Fibroblast of upper back skin (primary cell): ENCODE measurements at places on chromosomes 3 and 15.

GRCh38 chr15:100433304-100433703, 91.5 kb upstream of the ADAMTS17 start:
- DNase-seq: no peak

DNA sequence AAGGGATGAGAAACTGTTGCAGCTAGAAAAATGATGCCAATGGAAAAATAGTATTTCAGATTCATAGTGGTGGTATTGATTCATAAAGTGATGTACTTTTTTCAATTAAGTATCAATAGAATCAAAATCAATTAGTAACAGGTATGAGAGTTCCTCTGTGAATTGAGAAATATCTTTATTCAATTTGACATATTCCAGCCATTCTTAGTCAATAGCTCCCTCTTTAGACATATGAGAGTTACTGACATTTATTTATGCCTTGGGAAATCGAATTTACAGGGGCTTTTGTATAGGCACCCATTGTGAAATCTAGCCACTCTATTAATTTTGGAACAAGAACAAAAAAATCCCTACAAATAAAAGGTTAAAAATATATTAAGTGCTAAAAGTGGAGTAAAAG, 386.9 kb upstream of the CNTN3 start:
- peak; percentile 25 for DNase-seq

DNA sequence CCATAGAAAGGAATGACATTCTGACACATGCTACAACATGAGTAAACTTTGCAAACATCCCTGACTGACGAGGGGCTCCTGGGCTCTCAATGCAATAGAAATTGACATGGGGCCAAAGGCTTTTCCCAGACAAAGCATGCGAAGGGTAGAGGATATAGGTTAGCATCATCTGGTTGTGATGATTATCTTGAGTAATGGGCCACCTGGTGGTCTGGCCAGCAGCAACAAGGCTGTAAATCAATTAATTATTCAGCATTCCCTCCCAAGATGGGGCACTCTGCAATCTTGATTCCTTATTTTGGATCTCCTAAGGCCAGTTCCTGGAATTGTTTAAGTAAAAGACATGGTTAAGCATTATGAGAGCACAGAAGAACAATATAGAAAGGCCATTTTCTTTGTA, 99.2 kb downstream of the AGBL1 start:
- peak; percentile 41 for DNase-seq

GRCh38 chr3:78802562-78802930, 965.3 kb downstream of the ROBO1 start:
- no peak for DNase-seq

DNA sequence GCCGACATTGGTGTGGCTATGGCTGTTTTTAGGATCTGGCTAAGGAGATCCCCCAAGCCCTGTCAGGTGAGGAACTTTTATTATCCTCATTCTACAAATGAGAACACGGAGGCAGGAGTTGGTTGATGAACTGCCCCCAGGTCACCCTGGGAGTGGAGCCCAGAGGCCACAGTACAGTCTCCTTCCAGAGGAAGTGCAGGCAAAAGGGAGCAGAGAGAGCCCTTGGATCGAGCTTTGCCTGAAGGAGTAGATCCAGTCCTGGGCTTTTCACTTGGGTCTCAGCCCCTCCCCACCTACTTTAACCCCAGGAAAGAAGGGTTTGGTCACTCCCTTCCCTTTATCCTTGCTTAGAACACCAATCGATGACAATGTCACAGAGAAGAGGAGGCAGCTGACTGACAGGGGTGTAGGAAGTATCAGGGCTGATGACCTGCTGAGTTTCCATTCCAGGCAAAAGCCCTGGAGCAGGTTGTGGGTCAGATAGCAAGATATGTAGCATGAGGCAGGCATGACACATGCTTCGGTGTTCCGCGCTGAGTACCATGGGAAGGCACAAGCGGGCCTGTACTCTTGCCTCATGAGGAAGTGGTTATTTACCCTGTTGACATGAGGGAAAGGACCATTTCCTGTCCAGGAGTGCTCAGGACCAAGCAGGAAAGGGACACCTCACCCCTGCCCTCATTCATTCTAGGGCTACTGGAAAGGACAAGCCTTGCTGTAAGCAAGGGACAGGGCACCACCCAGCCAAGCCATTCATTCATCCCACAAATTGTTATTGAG, 5.8 kb upstream of the PLA2G4D start:
- no peak for DNase-seq

DNA sequence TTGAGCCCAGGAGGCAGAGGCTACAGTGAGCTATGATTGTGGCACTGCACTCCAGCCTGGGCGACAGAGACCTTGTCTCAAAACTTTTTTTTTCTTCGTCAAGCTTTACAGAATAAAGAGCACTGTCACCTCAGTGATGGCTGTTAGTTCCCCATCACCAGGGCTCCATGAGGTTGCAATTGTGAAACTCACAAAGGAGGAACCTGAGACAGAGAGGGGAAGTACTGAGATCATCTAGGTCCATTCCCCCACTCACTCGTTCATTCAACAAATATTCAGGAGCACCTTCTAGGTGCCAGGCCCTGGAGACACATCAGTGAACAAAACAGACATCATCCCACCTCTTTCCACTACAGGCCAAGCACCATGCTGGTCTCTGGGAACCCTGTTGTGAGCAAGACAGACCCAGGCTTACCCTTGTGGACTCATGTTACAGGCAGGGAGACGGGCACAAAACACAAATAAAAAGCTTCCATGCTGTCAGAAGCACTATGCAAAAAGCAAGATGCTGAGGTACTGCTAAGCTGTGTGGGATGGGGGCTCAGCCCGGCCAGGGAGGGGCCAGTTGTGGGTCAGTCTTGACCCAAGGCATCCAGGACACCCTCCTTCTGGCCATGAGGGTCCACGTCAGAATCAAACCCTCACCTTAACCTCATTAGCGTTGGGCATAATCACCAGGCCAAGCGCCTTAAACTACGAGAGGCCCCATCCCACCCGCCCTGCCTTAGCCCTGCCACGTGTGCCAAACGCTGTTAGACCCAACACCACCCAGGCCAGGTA, 2.1 kb upstream of the RHO start:
- DNase-seq: no peak

DNA sequence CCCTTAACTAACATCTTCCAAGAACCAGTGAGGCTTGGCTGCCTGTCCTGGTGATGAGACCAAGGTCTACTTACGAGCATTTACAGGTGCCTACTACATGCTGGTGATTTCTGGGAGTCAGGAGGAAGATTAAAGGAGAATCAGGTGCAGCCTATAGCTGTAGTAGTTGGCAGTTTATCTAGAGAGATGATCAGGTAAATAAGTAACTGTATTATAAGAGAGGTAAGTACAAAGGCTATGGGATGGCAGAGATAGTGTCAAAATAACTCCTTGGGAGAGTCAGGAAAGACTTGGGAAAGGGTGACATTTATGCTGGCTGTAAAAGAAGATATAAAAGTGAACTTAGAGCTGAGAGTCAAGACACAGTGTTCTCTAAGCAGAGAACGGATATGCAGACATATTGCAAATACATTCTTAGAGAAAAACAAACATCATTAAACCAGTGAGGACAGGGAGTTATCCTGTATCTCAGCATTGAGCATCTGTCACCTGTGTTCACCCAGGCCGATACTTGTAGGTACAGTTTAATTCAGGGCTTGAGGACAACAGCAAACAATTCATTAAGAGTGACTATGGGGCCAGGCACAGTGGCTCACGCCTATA, 49.7 kb upstream of the ACP3 start:
- no peak for DNase-seq

GRCh38 chr3:46998121-46998851, 18.8 kb downstream of the NBEAL2 start:
- DNase-seq: peak; percentile 24

- DNase-seq: no peak
These were observed 797 bp upstream of the THPO start for GRCh38 chr3:184378651-184379357.

- DNase-seq: peak; percentile 39
These were observed 172.0 kb downstream of the TCF12 start for GRCh38 chr15:57090496-57090859.

- no peak for DNase-seq
These were observed 125.8 kb upstream of the ZNF385D start for GRCh38 chr3:21876782-21877181.

- DNase-seq: no peak
These were observed 213.9 kb upstream of the UMPS start for GRCh38 chr3:124516333-124516732.

DNA sequence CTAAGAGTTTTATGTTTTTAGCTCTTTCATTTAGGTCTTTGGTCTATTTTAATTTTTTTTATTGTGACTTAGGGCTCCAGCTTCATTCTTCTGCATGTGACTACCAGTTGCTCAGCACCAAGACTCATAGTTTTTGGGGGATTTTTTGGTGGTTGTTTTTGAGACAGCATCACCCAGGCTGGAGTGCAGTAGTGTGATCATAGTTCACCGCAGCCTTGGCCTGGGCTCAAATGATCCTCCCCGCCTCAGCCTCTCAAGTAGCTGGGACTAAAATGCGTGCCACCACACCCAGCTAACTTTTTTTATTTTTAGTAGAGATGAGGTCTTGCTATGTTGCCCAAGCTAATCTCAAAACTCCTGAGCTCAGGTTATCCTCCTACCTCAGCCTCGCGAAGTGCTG, 19.4 kb downstream of the CDV3 start:
- no peak for DNase-seq

DNA sequence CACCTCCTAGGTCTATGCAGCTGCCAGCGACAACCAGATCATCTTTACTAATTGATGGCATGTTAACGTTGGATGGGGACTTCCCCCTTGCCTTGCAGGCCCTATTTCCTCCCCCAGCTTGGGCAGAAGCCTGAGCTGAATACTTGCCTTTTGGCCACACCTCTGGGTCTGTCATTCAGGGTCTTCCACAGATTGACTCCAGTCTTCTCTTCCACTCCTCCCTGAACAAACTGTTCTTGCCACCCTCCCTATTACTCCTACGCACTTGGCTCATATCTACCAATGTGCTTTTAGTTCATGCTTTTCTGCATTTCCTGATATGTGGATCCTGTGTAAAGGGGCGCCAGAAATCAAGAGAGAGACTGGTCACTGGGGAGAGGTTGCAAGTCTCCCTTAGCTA, 73.5 kb downstream of the DNASE1L3 start:
- DNase-seq: no peak

- no peak for DNase-seq
These were observed 1.2 kb downstream of the TMIE start for GRCh38 chr3:46702246-46703012.

- no peak for DNase-seq
These were observed 256.4 kb upstream of the SOX2 start for GRCh38 chr3:181455276-181455675.
